Colonic mucosa (tissue), 4 donors: ENCODE measurements at places on chromosomes 12 and 14. TPM values are rescaled to one million over a fixed set of nuclear protein-coding genes. Genes with fewer than 3 reads are reported as not detected.

The C12orf56 gene
- 0.74 TPM for total RNA-seq

The APOLD1 gene
- 2.6 TPM for total RNA-seq

The SERPINA4 gene
- total RNA-seq, result 0.37 TPM

The GPATCH2L gene
- 34.7 TPM for total RNA-seq

The PDZRN4 gene
- 3.5 TPM for total RNA-seq

The SP1 gene
- 83.6 TPM for total RNA-seq

The LRFN5 gene
- 0.37 TPM for total RNA-seq

The FAIM2 gene
- total RNA-seq, result 3.6 TPM

The DAO gene
- 2.4 TPM for total RNA-seq

The SLC17A8 gene
- total RNA-seq, result 0.91 TPM

The GLI1 gene
- 2.0 TPM for total RNA-seq

The GDF3 gene
- total RNA-seq, result not detected

The MOK gene
- total RNA-seq, result 6.9 TPM

The RESF1 gene
- 20.8 TPM for total RNA-seq

The CLEC2B gene
- total RNA-seq, result 6.7 TPM

The OTOGL gene
- 0.08 TPM for total RNA-seq

The BBOF1 gene
- 2.8 TPM for total RNA-seq

The KRT73 gene
- not detected for total RNA-seq

The GPHB5 gene
- not detected for total RNA-seq

The MYO1H gene
- 0.21 TPM for total RNA-seq

The KRT72 gene
- total RNA-seq, result 0.25 TPM

The TAS2R31 gene
- total RNA-seq, result 2.0 TPM

The KLHL42 gene
- 20.1 TPM for total RNA-seq

The PLBD1 gene
- 85.0 TPM for total RNA-seq

The SCN8A gene
- total RNA-seq, result 4.2 TPM

The CMA1 gene
- total RNA-seq, result 1.3 TPM

The OR4K2 gene
- not detected for total RNA-seq

The TOMM20L gene
- total RNA-seq, result not detected

The FGF6 gene
- total RNA-seq, result not detected

The SLC4A8 gene
- 0.59 TPM for total RNA-seq

The KRT2 gene
- not detected for total RNA-seq

The CHGA gene
- 137 TPM for total RNA-seq

The SYNDIG1L gene
- not detected for total RNA-seq

The TPH2 gene
- total RNA-seq, result not detected

The FAM90A1 gene
- total RNA-seq, result 0.42 TPM

The SLC2A13 gene
- 19.2 TPM for total RNA-seq

The OVCH1 gene
- total RNA-seq, result not detected

The SSPN gene
- 8.5 TPM for total RNA-seq

The ACOT6 gene
- total RNA-seq, result not detected

The RAD51B gene
- total RNA-seq, result 12.7 TPM

The SERPINA12 gene
- total RNA-seq, result not detected

The DCN gene
- total RNA-seq, result 240 TPM

The OTX2 gene
- total RNA-seq, result not detected

The KCNH5 gene
- 0.11 TPM for total RNA-seq

The EFS gene
- total RNA-seq, result 1.1 TPM

The GALNT16 gene
- total RNA-seq, result 1.6 TPM

The ADGRD1 gene
- total RNA-seq, result 3.5 TPM

The SMOC1 gene
- 0.67 TPM for total RNA-seq

The NR1H4 gene
- total RNA-seq, result 2.2 TPM

The DPY19L2 gene
- total RNA-seq, result 1.3 TPM

The HELB gene
- total RNA-seq, result 4.5 TPM

The SLC38A4 gene
- 2.8 TPM for total RNA-seq
